Activated CD8-positive, alpha-beta T cell treated with anti-CD3 and anti-CD28 coated beads for 36 hours (primary cell): ENCODE measurements at places on chromosomes 7 and 10. TPM values are rescaled to one million over a fixed set of nuclear protein-coding genes. Genes with fewer than 3 reads are reported as not detected.

MMD2 gene
- total RNA-seq = not detected

DENND2A gene
- not detected for total RNA-seq

AFAP1L2 gene
- total RNA-seq = 4.9 TPM

ZNF37A gene
- total RNA-seq = 22.6 TPM

CPA1 gene
- not detected for total RNA-seq

RSBN1L gene
- total RNA-seq = 21.9 TPM

SMIM30 gene
- total RNA-seq = 49.3 TPM

SPRN gene
- not detected for total RNA-seq

STYXL1 gene
- total RNA-seq = 26.9 TPM

- DNase-seq = peak; percentile 28
Measured at GRCh38 chr10:70584909-70585544, 17.5 kb downstream of the PRF1 start.

DNA sequence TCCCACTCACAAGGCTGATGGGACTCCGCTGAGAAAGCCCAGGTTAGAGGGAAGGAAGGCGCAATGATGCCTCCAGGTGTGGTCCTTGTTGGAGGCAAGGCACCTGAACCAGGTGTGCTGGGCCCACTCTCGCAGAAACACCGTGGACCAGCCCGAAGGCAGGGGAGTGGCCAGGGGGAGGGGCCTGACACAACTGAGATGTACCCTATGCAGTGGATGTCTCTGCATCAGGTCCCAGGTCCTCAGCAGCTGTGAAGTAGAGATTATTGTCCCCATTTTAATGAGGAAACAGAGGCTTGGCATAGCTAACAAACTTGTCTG, 32.0 kb downstream of the GBX1 start:
- no peak for DNase-seq

- no peak for DNase-seq
Measured at GRCh38 chr7:21472029-21472428, 44.1 kb downstream of the SP4 start.

DNA sequence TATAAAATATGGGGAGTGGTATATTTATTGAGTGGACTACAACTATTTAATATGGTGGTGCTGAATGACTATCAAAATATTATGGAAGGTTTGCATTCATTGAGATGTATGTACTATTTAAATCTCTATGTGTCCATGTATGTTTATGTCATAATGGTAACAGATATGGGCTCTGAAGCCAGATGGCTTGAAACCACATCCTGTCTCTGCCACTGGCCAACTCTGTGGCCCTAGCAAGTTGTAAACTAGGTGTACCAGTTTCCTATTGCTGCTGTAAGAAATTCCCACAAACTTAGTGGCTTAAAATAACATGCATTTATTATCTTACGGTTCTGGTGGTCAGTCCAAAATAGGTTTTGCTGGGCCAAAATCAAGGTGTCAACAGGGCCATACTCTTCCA, 198.1 kb upstream of the NFE2L3 start:
- DNase-seq = no peak

GRCh38 chr7:16935341-16935735, 53.6 kb upstream of the AGR3 start:
- no peak for DNase-seq

- DNase-seq = no peak
Measured at GRCh38 chr10:100232101-100232500, 2.7 kb upstream of the CHUK start.

DNA sequence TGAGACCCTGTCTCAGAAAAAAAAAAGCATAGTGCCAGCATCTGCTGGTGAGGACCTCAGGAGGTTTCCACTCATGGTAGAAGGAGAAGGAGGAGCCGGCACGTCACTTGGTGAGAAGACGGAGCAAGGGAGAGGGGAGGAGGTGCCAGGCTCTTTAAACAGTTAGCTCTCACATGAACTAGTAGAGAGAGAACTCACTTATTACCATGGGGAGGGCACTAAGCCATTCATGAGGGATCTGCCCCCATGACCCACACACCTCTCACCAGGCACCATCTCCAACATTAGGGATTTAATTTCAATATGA, 62.9 kb upstream of the VKORC1L1 start:
- DNase-seq = no peak

DNA sequence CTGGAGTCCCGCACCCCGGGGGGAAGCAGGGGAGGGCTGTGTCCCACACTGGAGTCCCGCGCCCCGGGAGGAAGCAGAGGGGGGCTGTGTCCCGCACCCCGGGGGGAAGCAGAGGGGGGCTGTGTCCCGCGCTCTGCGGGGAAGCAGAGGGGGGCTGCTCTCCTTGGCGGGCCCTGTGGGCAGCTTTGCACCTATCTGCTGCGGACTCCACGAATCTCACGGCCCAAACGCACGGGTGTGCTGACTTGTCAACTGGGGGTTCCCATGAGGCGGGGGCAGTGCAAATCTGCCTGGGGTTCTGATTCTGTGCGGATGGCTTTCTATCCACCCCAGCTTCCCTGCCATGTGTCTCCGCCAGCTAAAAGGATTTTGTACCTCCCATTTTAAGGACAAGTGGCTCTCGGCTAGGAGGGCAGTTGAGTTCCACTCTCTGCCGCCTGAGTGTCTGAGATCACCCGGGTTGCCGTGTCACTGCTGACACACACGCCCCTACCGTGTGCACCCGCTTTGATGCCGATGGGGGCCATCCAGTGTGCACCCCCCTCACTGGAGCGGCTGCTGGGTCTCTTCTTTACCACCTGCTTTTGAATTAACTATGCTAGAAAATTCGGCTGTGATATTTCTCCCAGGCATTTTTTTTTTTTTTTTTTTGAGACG, 20.5 kb downstream of the GPER1 start:
- DNase-seq = no peak

GRCh38 chr10:44723082-44723481, 188.1 kb upstream of the TMEM72 start:
- DNase-seq = no peak

DNA sequence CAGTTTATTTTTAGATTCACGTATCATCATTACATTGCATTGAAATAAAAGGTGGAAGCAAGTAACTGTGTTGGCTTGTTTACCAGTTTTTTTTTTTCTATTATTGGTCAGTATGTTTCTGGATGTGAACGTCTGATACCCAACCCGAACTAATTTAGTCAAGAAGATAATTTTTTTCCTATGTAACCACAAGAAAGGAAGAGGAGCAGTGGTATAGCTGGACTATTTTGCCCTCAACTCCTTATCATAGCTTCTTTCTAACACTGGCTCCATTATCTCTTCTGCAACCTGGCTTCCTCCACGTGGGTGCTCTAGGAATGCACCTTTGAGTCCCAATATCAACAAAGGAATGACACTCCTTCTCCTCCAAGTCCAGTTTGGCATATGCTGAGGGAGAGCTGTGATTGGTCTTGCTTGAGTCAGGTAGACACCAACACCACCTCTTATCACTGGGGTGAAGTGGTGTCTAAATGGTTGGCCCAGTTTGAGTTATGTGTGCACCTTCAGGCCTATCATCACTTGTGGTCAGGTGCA, 29.4 kb downstream of the OR9A2 start:
- DNase-seq = no peak

GRCh38 chr10:67943917-67944316, 59.5 kb downstream of the SIRT1 start:
- DNase-seq = no peak

GRCh38 chr7:123548406-123548805, 9.2 kb downstream of the NDUFA5 start:
- no peak for DNase-seq

DNA sequence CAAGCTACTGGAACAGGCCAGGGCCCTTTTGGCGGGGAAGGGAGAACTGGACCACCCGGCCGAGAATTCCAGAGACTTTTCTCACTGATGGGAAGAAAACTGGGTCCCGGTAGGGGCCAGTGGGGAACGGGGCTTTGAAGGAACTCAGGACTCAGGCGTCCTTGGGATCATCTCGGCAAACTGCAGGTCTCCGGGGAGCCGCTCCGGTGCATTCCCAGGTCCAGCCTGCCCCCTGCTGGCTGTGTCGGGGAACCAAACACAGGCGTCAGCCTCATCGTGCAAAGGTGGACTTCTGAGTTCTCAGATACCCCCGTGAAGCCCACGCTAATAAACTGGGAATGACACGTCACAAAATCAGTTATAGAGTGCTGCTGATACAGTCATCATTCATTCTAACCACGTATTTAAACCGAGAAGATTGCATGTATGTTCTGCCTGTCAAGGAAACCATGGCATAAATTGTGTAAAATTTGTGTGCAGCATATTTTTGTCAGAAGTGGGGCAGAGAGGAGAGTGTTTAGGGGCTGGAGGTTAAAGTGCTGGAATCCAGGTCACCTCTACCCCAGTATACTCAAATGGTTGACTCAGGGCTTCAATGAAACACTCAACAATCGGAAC, 76.1 kb upstream of the CPXM2 start:
- peak; percentile 71 for DNase-seq

DNA sequence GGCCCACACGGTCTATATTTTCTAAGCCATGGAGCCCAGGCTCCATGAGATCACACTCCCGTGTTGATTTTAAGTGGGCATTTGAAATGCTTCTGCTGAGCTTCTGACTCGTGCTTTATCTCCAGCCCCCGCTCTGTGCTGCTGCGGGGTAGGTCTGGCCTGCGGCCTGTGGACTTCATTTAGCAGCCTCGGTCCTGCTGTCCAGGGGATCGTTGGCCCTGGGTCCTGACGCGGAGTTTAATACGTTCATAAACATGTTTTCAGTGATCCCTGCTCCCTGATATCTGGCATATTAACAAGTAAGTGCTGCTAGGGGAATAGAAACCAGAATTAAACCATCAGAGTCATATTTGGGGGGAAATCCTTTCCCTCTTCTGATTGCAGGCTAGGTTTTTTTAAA, 540.3 kb upstream of the MGMT start:
- DNase-seq = no peak

GRCh38 chr10:88608780-88609179, 22.2 kb downstream of the LIPJ start:
- DNase-seq = no peak

DNA sequence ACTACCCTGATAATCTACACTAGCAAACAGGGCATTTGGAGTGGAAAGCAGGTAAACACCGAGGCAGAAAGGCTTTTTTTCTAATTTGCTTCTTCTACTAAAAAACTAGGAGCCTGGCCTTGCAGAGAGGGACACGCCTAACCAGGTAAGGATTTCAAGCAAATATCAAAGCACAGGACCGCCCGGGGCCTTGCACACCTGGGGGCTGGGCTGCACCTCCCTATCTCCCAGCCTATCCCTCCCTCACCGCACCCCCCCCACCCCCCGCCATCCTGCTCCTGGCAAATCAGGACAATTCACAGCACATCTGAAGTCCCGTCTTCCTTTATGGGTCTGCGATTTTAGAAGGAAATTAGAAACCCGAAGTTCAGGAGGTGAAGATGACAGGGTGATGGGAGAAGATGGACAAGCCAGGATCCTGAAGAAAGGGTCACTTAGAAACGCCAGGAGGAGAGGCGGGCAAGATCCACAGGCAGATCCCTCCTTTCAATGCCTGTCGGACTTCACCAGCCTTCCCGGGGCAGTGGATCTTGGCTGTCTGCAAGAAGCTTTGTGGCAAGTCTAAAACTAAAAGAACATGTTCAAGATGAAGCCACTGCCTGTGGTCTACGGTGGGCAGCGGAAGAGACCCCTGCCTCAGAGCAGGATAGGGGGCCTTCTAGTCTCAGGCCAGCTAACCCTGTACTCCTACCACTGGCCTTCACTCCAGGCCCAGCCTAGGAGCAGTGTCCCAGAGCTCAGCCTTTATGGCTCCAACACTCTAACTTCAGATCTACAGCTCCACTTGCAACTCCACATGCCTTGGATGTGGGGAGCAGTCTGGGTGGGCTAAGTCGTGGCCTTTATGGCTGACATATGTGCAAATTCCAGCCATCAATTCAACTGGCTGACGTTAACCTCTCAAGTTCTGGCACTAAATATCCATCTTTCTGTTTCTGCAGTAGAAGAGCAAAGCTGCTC, 43.9 kb downstream of the TNS3 start:
- no peak for DNase-seq

DNA sequence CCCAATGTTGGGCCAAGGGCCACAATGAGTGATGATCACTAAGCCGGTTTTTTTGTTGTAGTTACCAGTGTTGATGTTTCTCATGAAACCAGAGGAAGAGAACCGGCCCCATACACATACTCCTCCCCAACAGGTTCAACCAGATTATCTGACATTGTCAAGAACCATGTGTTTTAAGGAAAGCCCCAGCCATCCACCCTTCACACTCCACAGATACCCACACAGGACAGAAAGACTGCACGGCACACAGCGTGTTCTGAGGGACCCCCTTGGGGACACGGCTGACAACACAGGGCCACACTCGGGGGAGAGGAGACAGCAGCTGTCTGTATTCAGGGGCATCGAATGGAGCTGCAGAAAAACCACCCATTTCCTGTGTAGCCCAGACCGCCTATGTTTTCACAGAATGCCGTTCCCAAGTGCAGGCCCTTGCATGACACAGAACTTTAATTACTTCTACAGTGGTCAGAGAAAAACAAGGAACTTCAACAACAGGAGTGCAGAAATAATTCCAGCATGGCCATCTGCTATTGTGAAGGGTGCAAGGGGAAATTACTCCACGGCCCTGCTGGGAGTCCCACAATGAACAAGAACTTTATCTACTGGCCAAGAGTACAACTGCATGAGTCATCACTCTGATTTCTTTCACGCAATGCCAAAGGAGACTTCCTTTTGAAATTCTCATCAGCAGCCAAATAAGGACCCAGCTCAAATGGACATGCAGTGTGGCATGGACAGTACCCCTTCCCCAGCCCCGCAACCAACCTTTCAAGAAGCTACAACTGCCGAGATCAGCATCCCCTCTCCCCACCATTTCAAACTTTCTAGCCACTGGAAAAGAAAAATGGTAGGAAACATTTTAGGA, 2.3 kb downstream of the KLF6 start:
- peak; percentile 61 for DNase-seq

DNA sequence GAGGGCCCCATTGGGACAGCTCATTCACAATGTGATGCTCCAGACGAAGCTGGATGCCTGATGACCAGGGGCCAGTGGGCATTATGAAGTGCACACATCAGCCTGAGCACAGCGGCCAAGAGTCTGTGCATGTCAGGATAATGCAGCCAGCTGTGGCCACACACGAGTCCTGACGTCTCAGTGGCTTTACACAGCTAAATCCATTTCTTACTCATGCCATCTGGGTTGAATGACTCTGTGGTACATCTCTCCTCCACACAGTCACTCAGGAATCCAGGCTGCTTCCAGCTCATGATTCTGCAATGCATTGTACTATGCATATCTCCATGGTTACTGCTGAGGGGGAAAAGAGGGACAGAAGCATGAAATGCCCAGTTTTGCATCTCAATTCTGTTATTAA, 123.6 kb downstream of the PRLHR start:
- DNase-seq = no peak

DNA sequence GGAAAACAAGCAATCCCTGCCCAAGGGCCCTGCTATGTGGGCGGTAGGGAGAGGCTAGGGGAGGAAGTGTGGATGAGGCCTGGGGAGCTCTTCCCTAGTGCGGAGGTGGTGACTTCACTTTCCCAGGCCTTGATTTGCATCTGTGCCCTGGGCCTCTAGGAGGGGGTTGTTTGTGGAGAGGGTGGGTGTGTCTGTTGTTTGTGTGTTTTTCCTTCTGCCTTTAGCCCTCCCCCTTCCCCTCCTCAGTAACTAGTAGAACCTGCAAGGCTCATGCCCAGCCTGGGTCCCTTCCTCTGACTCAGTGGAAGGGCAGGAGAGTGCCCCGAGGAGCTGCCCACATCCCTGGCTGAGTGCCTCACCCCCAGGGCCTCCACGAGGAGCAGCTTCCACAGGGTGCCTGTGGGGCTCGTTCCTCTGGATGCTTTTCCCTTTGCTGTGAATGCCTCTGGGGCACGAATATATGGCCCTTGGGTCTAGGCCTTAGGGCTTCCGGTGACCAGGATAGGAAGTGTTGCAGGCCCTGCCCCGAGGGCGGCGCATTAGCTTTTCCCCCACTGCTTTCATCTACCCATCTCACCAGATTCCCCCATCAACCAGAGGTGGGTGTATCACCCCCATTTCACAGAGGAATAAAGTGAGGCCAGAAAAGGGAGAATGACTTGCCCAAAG, 89.4 kb upstream of the DUSP5 start:
- DNase-seq = no peak
